Spleen (tissue), 13 donors: ENCODE measurements at places on chromosomes 4 and X.

GRCh38 chrX:12595720-12596119, 195.5 kb upstream of the PRPS2 start:
- no peaks in the 10 kb centered on the region for H3K36me3 ChIP-seq
- H3K4me1 ChIP-seq = no peaks in the 10 kb centered on the region
- no peak overlapping the region for H3K27ac ChIP-seq

GRCh38 chr4:32207456-32207855, 1487.3 kb downstream of the PCDH7 start:
- no peak for DNase-seq
- no peaks in the 10 kb centered on the region for H3K27me3 ChIP-seq
- no peak overlapping the region for H3K27ac ChIP-seq
- no peaks in the 10 kb centered on the region for H3K4me1 ChIP-seq

- H3K27ac ChIP-seq = no peak overlapping the region
- no peaks in the 10 kb centered on the region for H3K4me1 ChIP-seq
- no peak overlapping the region for H3K4me3 ChIP-seq
- DNase-seq = no peak
- no peaks in the 10 kb centered on the region for H3K36me3 ChIP-seq
Observed at GRCh38 chr4:147477439-147477838, 3.5 kb upstream of the EDNRA start.

DNA sequence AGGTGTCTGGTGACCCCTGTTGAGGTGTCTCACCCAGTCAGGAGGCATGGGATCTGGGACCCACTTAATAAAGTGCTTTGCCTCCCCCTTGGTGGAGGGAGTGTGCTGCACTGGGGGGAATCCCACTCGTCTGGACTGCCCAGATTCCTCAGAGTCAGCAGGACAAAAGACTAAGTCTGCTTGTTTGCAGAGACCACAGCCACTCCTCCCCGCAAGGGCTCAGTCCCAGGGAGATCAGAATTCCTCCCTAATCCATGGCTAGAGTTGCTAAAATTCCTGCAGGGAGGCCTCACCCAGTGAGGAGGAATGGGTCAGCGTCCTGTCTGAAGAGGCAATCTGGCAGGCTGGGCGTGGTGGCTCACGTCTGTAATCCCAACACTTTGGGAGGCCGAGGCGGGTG, 442.2 kb downstream of the PABPC4L start:
- no peaks in the 10 kb centered on the region for H3K27me3 ChIP-seq
- H3K4me3 ChIP-seq = no peak overlapping the region
- no peak overlapping the region for H3K27ac ChIP-seq
- DNase-seq = no peak
- H3K36me3 ChIP-seq = no peaks in the 10 kb centered on the region
- no peaks in the 10 kb centered on the region for H3K4me1 ChIP-seq

DNA sequence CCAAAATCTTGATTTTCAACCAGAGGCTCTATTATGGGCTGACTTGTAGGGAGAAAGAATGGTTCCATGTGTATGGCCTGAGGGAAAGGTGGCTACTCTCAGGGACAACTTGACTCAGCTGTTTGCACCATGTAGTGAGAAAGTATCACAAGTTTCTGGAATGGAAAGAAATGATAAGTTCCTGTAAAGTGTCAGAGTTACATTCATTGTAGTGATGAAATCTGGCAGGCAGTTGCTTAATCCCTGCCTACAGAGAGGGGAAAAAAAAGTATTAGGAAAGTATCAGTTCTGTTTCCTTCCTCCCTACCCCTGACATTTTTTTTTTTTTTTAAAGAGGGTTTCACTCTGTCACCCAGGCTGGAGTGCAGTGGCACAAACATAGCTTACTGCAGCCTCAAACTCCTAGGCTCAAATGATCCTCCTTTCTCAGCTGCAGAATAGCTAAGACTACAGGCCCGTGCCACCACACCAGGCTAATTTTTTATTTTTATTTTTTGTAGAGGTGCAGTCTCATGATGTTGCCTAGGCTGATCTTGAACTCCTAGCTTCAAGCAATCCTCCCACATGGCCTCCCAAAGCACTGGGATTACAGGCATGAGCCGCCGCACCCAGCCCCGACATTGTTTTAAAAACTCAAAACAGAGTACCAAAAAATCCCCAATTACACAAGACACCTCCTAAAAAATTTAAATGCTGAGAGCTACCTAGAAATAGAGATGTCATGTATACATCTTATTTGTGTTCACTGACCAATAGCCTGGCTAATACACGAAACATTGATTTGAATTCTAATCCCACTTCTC, 4.8 kb upstream of the FBXL5 start:
- DNase-seq = no peak
- peak overlapping the region; percentile 92 for H3K4me3 ChIP-seq
- H3K4me1 ChIP-seq = no peaks in the 10 kb centered on the region
- peak overlapping the region; percentile 68 for H3K27ac ChIP-seq
- no peaks in the 10 kb centered on the region for H3K36me3 ChIP-seq

GRCh38 chr4:122847931-122848330, 21.3 kb downstream of the FGF2 start:
- no peak overlapping the region for H3K4me3 ChIP-seq
- H3K4me1 ChIP-seq = no peaks in the 10 kb centered on the region
- H3K36me3 ChIP-seq = no peaks in the 10 kb centered on the region
- H3K27ac ChIP-seq = no peak overlapping the region

DNA sequence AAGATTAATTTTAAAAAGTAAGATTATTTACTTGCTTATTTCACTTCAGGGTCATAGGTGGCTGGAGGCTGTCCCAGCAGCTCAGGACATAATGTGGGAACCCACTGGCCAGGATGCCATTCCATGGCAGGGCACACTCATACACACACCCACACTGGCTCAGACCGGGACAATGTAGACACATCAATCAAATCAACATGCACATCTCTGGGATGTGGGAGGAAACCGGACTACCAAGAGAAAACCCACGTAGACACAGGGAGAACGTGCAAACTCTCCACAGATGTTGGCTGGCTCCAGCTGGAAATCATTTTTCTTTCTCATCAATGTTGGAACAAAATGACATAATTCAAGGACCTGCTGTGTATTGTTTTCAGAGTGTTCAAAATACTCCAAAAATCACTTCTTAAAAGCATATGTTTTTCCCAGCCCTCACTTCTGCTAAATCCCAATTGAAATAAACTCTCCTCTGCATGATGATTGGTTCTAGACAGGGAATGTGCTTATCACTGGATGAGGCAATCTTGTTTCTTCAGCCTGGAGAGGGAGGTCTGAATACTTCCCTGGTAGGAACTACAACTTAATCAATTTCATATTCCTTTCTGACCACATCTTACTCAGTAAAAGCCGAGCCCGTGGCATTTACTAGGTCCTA, 18.6 kb upstream of the CPE start:
- DNase-seq = no peak
- H3K36me3 ChIP-seq = no peaks in the 10 kb centered on the region
- H3K4me1 ChIP-seq = no peaks in the 10 kb centered on the region
- H3K27me3 ChIP-seq = no peaks in the 10 kb centered on the region
- H3K4me3 ChIP-seq = no peak overlapping the region
- no peak overlapping the region for H3K27ac ChIP-seq

DNA sequence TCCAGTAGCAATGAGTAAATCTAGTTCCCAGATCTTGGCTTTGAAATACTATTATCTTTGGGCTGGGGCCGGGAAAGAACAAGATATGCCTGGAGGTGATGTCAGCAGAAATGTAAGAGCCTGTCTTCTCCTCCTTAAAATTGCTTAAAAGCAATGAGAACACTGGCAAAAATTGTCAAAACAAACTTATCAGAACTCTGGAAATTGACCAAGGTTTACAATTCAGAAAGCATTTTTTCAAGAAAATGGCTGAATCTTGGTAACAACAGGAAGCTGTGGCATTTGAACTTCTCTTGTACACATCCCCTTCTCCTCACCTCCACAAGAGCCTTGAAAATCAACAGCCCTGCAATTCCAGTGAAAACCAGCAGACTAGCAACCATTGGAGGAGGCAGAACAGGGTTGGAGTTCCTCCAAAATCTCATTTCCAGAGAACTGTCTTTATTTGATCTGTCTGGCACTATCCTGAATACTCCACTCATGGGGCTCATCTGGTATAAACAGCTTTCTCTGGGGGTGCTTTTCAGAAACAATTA, 13.5 kb downstream of the TIMP1 start:
- H3K4me1 ChIP-seq = no peaks in the 10 kb centered on the region
- no peak for DNase-seq
- H3K27me3 ChIP-seq = no peaks in the 10 kb centered on the region
- H3K36me3 ChIP-seq = no peaks in the 10 kb centered on the region
- no peak overlapping the region for H3K27ac ChIP-seq

DNA sequence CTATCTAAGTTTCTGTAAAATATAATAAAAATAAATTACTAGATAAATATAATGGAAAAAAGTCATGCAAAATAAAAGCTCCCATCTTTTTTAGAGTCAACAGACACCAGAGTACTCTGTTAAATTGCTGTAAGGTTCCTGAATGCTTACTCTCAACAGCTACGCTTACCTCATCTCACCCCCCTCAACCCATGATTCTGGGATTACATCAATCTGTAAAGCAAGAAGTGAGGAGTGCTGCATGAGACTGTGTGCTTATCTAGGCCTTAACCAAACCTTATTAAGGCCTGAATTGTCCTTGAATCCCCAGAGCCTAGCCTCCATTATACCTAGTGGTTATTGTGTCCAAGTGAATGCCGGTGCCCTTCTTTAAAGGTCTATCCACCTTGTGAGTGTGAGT, 735.8 kb downstream of the RPA4 start:
- H3K4me3 ChIP-seq = no peak overlapping the region
- H3K27me3 ChIP-seq = no peaks in the 10 kb centered on the region
- DNase-seq = no peak
- H3K4me1 ChIP-seq = no peaks in the 10 kb centered on the region
- no peaks in the 10 kb centered on the region for H3K36me3 ChIP-seq

GRCh38 chr4:94244087-94244828, 36.6 kb downstream of the SMARCAD1 start:
- DNase-seq = no peak
- H3K4me1 ChIP-seq = no peaks in the 10 kb centered on the region
- peaks cover 33% of the 10 kb centered on the region for H3K36me3 ChIP-seq
- no peak overlapping the region for H3K4me3 ChIP-seq
- H3K27me3 ChIP-seq = no peaks in the 10 kb centered on the region

DNA sequence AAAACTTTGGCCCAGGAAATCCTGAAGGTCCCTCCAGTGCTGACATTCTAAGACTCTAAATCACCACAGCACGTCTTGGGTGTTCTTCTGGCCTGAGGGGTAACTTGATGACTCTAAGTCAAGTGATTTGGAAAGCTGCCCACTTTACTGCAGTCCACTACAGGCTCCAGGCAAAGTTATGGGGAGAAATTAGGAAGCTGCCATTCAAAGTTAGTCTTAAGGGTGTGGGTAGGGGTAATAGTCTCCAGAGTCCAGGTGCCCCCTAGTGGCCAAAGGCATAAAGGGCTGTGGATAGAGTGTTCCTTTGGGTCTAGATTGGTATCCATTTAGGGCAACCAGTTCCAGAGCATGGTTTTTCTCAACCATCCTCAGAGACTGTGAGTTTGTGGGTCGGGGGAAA, 38.7 kb upstream of the SLC16A2 start:
- H3K27me3 ChIP-seq = no peaks in the 10 kb centered on the region
- H3K36me3 ChIP-seq = no peaks in the 10 kb centered on the region
- DNase-seq = peak; percentile 77
- no peaks in the 10 kb centered on the region for H3K4me1 ChIP-seq
- H3K4me3 ChIP-seq = no peak overlapping the region

GRCh38 chrX:102154218-102154860, 1.4 kb downstream of the BEX5 start:
- H3K27ac ChIP-seq = no peak overlapping the region
- no peak for DNase-seq
- H3K4me1 ChIP-seq = no peaks in the 10 kb centered on the region
- H3K36me3 ChIP-seq = no peaks in the 10 kb centered on the region
- H3K4me3 ChIP-seq = peak overlapping the region; percentile 35

DNA sequence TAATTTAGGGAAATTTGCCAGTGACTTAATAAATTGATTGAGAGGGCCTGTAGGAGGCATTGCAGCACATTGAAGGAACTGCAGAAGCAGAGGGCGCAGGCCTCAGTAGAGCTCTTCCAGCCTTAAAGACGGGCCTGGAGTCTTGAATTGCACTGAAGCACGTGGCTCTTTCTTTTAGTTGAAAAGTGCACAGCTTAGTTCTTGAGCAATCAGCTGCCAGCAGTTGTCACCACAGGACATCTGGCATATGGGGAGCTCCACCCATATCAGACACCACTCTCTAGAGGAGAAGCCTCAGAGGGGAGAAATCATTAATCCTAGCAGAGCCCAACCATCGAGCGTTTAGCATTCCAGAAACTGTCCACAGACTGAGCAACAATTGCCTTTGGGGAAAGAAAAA, 16.0 kb upstream of the FGF16 start:
- H3K36me3 ChIP-seq = no peaks in the 10 kb centered on the region
- H3K27ac ChIP-seq = no peak overlapping the region
- no peak overlapping the region for H3K4me3 ChIP-seq
- H3K27me3 ChIP-seq = no peaks in the 10 kb centered on the region
- H3K4me1 ChIP-seq = no peaks in the 10 kb centered on the region

DNA sequence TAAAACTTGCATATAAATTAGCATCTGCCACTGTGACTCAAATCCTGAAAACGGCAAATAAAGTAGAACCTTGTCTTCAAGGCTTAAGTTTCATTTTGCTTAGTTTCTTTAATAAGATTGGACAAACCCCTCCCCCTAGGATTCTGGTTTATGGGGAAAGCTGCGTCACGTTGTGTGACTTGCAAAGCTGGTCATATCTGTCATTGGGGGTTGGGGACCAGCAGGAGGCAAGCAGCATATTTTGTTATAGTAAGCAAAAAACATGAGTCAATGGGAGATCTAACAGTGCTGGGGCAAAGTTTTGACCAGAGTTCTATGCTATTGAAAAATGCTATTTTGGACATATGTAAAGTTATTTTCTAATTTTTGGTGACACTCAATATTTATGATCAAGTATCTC, 407.3 kb downstream of the PCDH18 start:
- H3K4me3 ChIP-seq = peak overlapping the region; percentile 51
- no peak overlapping the region for H3K27ac ChIP-seq
- DNase-seq = no peak

- no peaks in the 10 kb centered on the region for H3K4me1 ChIP-seq
- H3K27ac ChIP-seq = no peak overlapping the region
- no peaks in the 10 kb centered on the region for H3K36me3 ChIP-seq
- no peak for DNase-seq
- H3K27me3 ChIP-seq = no peaks in the 10 kb centered on the region
Observed at GRCh38 chr4:107725281-107725859, 5.3 kb upstream of the PAPSS1 start.

DNA sequence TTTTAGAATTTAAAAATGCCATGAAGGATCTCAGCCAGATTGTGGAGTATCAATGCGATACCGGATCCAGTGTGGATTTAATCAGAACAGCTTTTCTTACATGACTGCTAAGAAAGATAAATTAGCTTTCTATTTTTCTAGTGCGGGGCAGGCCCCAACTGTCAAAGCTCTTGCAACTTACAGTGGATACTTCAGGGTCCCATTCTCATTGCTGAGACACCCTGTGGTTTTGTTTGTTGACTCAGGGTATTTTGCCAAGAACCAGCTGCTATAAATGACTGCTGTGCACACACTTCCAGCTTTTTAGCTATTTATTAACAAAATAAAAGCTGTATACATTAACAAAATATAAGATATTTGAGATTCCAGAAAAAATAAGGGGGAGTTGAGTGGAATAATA, 166.4 kb downstream of the DCLK2 start:
- H3K36me3 ChIP-seq = no peaks in the 10 kb centered on the region
- no peak overlapping the region for H3K4me3 ChIP-seq
- no peaks in the 10 kb centered on the region for H3K27me3 ChIP-seq
